ENCODE measurements at places on chromosomes 7 and 10. TPM values are rescaled to one million over a fixed set of nuclear protein-coding genes. Genes with fewer than 3 reads are reported as not detected.

The PODXL gene
- 116 TPM for total RNA-seq

The BICC1 gene
- total RNA-seq, result 11.0 TPM

The CACNB2 gene
- 1.4 TPM for total RNA-seq

The ZNF282 gene
- 20.9 TPM for total RNA-seq
